HepG2 (cell line): ENCODE measurements at places on chromosomes 1 and 21.

DNA sequence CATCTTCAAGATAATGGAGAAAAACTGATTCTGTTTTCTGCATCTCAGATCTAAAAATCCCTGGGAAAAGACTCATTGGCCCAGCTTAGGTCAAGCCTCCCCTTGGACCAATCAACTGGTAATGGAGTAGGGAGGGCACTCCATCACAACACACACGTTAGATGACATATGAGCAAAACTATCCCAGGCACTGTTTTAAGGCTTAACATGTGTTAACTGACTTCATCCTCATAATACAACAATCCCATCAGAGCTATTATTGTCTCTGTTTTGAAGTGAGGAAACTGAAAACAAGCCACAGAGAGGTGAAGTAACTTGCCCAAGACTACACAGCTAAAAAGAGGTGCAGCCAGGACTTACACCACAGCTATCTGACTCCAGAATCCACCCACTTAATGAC lies 14.7 kb upstream of the CITED4 start:
- H3K27ac ChIP-seq, result no peak overlapping the region
- no peak for DNase-seq
- H3K27me3 ChIP-seq, result peaks cover 6% of the 10 kb centered on the region; the same call in 1 of the 3 replicates
- H3K36me3 ChIP-seq, result no peaks in the 10 kb centered on the region

DNA sequence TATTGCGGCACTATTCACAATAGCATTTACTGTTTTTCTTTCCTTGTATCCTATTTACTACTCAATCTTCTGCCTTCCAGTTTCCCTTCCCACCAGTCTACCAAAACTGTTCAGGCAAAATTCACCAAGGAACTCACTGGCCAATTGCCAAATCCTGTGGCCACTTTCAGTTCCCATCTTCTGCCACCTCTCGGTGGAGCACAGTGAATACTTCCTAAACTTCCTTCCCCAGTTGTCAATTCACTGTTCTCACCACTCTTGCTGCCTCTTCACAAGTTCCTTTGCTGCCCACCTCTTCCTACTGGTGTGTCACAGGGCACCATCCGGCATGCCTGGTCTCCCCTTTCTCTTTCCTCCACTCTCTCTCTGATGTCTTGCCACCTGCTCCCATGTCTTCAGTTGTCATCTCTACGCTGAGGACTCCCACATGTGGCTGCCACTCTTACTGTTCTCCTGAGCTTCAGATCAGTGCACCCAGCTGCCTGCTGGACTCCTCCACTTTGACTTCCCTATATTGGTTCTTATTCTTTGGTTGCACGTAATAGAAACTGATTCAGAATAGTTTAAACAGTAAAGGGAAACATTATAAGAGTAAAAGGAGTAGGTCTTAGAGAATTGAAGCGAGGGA lies 114.4 kb downstream of the PIK3R3 start:
- H3K4me3 ChIP-seq, result no peak overlapping the region
- H3K36me3 ChIP-seq, result peaks cover 11% of the 10 kb centered on the region
- no peaks in the 10 kb centered on the region for H3K27me3 ChIP-seq

- H3K4me1 ChIP-seq, result peaks cover 10% of the 10 kb centered on the region
- H3K36me3 ChIP-seq, result no peaks in the 10 kb centered on the region
- DNase-seq, result no peak
- no peak overlapping the region for H3K27ac ChIP-seq
Observed at GRCh38 chr1:31669786-31670592, 25.3 kb upstream of the PEF1 start.

- no peaks in the 10 kb centered on the region; the same call in 2 of the 3 replicates for H3K27me3 ChIP-seq
- H3K36me3 ChIP-seq, result no peaks in the 10 kb centered on the region
- peak overlapping the region; percentile 98 for H3K4me3 ChIP-seq
- H3K4me1 ChIP-seq, result peaks cover 58% of the 10 kb centered on the region
- no peak for DNase-seq
- peak overlapping the region; percentile 99 for H3K27ac ChIP-seq
Observed at GRCh38 chr1:15848143-15848928, 829 bp downstream of the SPEN start.

- H3K27me3 ChIP-seq, result peaks cover 10% of the 10 kb centered on the region
- H3K36me3 ChIP-seq, result no peaks in the 10 kb centered on the region
- DNase-seq, result no peak
- no peak overlapping the region for H3K4me3 ChIP-seq
Observed at GRCh38 chr1:3500265-3500835, 45.9 kb downstream of the ARHGEF16 start.

DNA sequence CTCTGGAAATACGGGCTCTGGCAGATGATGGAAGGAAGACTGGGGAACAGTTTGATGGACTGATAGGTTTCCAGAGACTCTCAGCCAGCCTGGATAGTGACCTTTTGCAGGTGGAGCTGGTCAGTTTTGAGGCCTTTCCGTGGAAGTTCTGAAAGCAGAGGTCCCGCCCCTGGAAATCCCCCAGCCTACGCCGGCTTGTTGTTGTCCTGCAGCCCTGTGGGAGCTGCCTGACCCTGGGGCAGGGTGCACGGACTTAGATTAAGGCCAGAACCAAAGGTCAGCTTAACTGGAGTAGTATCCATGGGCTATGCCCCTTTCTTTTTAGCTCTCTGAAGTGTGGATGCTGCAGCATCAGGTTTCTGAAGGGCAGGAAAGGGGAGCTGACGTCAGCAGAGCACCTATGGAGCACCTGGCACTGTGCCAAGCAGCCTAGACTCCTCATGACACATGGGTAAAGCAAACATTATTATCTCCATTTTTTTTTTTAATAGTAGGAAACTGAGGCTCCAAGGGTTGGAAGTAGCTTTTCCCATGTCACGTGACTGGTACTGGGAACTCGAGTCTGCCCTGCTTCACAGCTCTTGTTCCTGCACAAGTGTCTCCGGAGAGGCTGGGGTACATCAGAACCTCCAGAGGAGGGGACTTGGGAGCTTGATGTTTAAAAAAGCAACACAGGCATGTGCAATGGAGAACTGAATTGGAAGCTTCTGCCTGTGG lies 38.5 kb downstream of the IER5 start:
- peaks cover 46% of the 10 kb centered on the region for H3K4me1 ChIP-seq
- peak overlapping the region; percentile 1; the same call in 1 of the 2 replicates for H3K4me3 ChIP-seq
- H3K27ac ChIP-seq, result no peak overlapping the region
- H3K36me3 ChIP-seq, result no peaks in the 10 kb centered on the region
- H3K27me3 ChIP-seq, result 0 out of 3 replicates have a peak, but pooled peaks cover 4% of the 10 kb centered on the region
